CD4-positive, alpha-beta T cell treated with Interleukin-12 subunit alpha and Interleukin-12 subunit beta, for 1 hour (primary cell): ENCODE measurements at places on chromosomes 7 and 10.

GRCh38 chr7:26859720-26860119 is 4.7 kb downstream of the SKAP2 start:
- DNase-seq = no peak

- no peak for DNase-seq
Measured at GRCh38 chr7:74104702-74105101, 21.1 kb downstream of the LIMK1 start.

- no peak for DNase-seq
Measured at GRCh38 chr10:59724098-59724938, 14.7 kb upstream of the SLC16A9 start.

GRCh38 chr7:140926021-140926817 is 1.5 kb upstream of the BRAF start:
- DNase-seq = no peak

DNA sequence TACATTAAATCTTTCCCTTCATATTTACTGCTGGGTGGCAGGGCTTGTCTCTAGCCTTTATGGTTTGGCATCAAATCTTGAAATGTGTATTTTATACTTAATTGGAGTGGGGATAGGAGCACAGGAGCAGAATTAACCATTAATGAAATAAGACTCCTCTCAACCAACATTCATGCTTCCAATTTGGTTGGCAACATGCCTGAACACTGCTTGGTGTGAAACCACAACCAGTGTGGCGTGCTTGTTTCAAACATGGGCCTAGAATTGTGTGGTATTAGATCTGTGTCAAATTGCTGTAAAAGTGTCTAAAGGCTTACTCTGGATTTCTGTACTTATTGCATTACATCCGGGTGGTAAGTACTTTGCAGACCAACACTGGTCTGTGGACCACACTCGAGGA is 25.1 kb upstream of the VPS41 start:
- DNase-seq = no peak

DNA sequence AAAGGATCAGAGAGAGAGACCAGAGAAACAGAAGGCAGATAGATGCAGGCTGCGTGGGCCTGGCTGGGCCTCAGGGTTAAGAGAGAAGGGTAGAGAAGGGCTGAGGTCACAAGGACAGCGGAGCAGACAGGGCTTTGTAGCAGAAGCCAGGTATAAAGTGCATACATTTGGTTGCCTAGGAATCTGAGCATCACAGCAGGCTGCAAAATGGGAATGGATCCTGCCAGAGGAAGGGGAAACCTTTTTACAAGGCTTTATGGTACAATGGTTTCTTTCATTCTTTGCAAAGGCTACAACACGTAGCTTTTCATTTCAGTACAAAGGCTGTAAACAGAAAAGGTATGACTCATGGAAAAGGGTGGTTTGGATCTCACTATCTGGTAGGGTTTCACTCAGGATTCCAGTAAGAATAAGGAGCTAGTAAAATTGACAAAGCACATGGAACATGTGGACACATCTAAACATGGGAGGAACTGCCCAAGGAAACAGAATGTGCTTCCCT is 275.1 kb downstream of the DOCK4 start:
- DNase-seq = no peak

DNA sequence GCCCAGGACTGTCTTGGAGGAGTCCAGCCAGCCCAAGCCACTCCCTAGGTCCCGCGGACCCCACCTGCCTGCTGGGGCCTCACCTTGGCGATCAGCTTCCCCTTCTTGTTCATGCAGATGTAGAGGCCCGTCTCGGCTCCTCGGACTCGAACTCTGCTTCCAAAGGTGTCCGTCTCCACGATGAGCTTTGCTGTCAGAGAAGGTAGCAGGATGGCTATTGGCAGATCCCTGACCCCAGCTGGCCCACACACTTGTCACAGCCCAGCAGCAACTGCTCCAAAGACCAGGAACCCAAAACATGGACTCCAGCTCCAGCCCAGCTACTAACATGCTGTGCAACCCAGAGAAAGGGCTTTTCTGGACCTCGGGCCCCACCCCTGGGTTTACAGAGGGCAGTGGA is 4.5 kb downstream of the FGF8 start:
- no peak for DNase-seq

DNA sequence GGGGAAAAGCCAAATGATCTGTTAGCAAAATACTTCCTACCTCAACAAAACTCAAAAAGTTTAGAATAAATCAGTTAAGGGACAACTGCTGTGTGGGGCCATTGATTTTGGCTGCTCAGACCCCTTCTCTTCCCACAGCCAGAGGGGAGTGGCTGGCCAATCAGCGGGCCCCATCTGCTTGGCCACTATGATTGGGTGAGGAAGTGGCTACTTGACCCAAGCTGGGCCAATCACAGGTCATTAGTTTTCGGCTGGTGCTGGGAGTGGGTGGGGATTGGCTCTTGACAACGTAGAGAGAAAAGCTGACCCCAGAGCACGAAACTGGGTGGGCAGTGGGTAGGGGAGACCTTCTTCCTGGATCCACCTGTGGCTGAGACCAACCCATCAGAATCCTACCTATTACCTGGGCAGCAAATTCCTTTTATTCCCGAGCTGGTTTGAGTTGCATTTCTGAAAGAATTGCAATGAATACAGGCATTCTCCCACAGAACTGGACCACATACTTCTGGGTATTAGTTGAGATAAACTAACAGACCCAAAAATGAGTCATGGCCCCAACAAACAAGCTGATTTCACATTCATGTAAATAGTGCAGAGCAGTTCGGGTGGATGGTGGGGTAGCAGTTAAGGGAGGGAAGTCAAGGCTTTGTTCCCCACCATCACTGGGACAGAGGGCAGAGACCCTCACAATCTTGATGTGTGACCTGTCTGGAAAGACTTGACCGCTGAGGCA is 35.6 kb upstream of the HMX3 start:
- DNase-seq = no peak

- no peak for DNase-seq
Measured at GRCh38 chr7:88046839-88047573, 113.0 kb downstream of the ADAM22 start.
